ENCODE measurements at places on chromosomes 2 and 18.
A peak's percentile ranks its signal among the peaks of the same experiment; 100 is the strongest.

DNA sequence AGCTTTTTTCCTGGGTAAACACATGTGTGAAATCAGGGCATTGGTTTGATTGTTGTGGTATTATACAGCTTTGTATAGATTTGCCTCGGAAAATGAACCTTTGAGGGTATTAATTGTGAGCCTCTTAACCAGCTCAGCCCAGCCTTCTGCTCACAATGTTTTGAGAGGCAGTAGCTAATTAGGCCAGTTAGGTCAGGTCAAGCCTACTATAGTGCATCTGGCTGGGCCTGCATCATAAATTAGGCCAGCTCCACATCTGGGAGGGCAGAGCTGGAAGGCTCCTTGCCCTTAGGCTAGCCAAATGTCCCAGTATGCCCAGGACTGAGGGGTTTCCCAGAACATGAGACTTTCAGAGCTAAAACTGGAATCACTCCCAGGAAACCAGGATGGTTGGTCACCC lies 43.0 kb downstream of the LRATD1 start:
- no peak for DNase-seq

DNA sequence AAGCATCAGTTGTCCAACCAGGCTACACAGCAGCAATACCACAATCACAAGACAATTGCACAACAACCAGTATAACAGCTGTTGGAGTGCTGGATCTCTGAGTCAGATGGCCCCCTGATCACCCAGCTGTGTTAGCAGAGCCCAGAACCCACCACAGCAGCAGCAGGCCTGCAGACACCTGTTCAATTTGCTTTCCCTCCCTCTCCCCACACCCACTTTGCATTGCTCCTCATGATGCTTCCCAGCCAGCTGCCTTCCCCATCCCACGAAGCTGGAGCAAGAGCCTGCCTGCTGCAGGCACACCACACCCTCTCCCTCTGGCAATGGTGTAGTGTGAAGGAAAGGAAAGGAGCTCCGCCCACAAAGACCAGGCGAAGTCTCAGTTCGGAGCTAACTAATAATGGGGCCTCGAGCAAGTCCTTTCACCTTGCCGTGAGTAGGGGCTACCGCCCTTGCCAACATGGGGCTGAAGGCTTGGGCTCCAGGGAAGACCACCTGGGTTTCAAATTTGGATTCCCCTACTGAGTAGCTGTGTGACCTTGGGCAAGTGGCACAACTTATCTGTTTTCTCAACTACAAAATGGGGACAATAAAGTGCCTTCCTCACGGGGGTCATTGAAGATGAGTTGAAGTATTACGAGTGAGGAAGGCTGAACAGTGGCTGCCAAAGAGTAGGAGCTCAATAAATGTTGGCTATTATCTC lies 19.4 kb upstream of the ZBTB7C start:
- DNase-seq = no peak

GRCh38 chr18:46468426-46469180 lies 188.4 kb downstream of the LOXHD1 start:
- DNase-seq = peak; percentile 88

DNA sequence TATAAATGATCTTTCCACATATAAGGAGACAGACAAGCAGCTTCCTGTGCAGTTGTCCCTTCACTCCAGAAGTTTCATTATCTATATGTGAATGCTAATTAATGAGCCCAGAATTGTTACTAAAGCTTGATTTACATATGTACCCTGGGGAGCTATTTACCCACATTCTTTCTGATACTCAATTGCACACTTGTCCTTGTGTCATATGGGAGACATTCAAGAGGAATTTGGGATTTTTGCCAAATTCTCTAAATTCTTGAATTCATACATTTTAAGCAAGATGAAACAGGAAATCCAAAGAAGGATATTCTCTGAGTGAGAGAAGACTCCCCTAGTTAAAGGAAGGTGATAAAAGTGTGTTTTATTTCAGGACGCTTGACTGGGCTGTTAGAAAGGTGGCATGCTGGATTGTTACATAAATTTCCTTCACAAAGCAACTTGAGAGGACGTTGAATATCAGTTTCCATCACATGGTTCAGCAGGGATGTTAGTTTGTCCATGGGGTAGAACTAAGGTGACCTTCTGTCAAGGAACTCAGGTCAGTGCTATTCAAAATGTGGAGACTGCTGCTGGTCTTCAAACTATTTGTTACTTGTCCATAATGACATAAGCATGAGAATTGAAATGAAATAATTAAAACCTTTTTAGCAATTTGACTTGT lies 368.2 kb downstream of the IRS1 start:
- no peak for DNase-seq

GRCh38 chr2:232236200-232236599 lies 142.4 kb upstream of the ALPP start:
- DNase-seq = peak; percentile 2

DNA sequence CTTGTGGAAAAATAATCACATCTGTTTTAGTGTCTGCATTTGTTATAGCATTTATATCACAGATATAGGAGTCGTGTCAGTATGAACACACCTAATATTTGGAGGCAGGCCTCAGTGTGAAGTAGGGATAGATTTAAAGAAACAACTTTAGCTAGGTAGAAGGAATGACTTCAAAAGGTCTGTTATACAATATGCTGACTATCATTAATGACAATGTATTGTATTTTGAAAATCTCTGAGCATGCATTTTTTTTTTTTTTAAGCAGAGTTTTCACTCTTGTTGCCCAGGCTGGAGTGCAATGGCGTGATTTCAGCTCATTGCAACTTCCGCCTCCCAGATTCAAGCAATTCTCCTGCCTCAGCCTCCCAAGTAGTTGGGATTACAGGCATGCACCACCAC lies 248.3 kb downstream of the EN1 start:
- no peak for DNase-seq

GRCh38 chr2:160918906-160919503 lies 241.2 kb upstream of the TANK start:
- peak; percentile 7 for DNase-seq

DNA sequence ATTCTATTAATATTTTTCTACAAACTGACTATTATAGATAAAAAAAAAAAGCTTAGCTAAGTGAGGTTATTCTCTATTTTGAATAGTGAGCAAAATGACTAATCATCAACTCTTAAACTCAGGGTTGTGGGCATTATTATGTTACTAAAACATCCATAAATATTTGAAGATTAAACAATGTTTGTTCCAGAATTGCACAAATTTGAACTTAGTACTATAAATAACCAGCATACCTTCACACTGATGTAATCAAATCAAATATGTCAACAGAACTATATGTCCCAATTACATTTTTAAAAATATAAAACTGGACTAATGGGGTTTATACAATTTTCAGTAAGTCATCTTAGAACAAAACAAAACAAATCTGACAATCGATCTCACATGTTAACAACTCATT lies 800.9 kb downstream of the LRP1B start:
- DNase-seq = no peak

- no peak for DNase-seq
Measured at GRCh38 chr2:98241592-98241991, 104.7 kb upstream of the CNGA3 start.

DNA sequence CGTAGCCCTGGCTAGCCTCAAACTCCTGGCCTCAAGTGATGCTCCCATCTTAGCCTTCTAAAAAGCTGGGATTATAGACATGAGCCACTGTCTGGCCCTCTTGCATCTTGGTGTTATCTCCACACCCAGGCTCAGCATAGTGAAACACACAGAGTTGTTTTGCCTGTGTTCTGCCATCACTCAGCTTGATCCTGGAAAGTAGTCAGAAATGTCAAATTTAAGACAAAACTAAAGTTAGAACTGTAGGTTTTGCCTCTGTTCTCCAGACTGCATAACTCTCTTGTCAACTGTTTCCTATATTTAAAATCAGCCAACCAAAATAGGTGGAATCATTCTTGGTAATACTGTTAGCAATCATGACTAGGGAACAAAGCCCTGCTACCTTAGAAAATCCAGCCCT lies 72.1 kb upstream of the GULP1 start:
- no peak for DNase-seq

- DNase-seq = no peak
Measured at GRCh38 chr18:34808389-34808788, 98.3 kb downstream of the DTNA start.

DNA sequence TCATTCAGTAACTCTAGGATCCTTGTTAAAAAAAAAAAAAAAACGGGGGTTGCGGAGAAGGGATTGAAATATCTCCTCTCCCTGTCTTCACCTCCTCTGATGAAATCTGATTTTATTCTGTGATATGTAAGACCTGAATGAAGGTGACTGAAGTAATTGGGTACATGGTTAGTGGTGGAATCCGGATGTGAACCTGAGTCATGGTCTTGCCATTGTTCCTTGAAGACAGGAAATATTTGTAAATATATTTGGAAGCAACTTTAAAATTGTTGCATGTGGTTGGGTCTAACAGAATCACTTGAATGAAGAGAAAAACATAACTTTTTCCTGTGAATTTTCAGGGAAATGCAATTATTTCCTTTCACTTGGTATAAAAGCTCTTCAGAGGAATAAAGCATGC lies 3.0 kb upstream of the IL1A start:
- no peak for DNase-seq

DNA sequence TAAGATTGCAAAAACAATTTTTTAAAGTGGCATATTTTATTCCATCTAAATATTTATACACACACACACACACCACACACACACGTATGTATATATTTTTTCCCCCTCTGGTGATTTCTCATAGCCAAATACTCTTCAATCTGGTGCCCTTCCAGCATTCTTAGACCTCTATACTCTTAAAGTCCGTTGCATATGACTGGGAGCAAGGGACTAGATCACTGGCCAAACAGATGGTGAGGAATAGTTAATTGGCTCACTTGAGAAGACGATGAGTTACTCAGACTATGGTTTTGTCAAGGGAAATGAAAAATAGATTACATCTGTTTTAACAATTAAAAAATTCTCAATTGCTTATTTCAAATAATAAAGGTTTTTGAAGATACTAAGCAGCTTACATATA lies 512.5 kb upstream of the LRRTM4 start:
- DNase-seq = no peak

DNA sequence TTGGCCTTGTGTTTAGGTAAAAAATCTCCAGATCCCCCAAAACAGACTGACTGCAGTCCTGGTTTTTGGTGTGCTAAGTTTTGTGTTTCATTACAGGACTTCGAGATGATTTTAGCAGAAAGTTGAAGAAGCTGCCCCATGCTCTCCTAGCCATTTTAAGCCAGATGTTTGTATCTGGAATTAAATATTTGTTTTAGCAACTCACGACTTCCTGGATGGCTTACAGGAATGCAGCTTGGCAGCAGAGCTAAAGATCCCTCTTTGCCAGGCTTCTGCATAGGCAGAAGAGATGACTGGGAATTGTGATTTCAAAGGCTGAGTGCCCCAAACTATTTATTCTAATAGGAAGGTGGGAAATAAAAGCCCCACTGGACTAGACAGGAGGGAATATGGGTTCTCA lies 31.1 kb downstream of the ONECUT2 start:
- peak; percentile 23 for DNase-seq

GRCh38 chr2:224690868-224691267 lies 25.3 kb downstream of the CCDC195 start:
- no peak for DNase-seq

DNA sequence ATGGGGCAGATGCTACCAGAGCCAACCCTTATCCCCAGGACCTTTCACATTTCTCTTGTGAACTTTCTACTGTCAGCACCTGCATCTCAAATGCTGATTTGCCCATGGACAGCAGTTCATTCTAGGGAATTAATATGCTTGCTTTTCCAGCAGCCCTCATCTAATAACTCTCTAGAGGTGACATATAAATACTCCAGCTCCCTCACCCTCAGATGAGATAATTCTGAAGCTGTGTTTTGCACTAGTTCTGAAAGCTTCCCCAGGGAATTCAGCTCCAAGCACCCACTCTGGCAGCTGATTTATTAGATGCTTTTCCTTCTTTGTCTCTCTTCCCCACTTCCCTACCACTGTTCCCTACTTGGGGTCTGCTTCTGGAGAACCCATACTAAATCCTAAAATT lies 62.1 kb downstream of the PLCL1 start:
- no peak for DNase-seq

GRCh38 chr18:79554321-79554720 lies 125.3 kb upstream of the CTDP1 start:
- DNase-seq = no peak

DNA sequence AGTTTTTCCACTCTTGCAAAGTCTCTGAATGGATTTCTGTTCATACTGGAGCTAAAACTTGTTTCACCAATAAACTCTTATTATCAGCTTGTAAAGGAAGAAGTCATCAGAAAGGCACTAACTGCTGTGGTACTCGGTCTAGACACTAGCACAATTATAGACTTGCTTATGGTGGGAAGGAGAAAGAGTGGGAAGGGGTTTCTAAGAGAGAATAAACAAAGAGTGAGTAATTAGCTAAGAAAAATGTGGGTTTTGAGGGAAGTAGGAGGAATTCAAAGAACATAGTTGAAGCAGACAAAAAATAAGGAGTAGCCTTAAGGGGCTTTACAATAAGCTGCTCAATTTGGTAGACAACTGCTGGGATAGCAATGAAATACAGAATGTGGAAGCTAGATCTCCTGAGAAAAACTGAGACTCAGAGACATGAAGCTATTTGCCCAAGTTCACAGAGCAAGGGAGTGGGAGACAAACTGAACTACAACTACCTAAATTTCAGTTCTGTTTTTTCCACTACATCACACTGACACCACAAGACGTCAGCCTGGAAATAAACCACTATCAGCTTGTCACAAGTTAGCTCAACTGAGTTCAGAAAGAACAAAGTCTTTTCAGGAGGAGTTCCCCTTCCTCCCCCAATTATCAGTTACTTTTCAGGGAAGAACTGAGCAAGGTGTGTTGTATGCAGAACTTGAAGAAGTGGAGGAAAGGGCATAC lies 59.7 kb downstream of the MAP4K3 start:
- DNase-seq = no peak

DNA sequence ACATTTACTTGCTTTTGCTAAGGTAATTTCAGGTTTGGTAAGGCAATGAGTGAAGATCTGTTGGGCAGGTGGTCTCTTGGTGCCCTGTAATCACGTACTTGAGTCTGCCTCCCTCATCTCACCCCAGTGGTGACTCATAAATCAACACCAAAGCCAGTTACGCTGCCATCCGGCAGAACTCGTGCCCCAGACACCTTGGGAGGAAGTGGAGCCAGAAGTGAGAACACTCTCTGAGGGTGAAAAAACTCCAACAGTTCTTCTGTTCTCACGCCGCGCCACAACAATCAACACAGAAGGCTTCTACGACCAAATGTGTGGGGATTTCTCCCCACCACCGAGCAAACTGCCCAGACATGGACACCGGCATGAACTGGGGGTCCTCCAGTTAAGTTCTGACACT lies 206.2 kb downstream of the ARL4C start:
- DNase-seq = no peak

- no peak for DNase-seq
Measured at GRCh38 chr2:9832586-9832985, 10.7 kb upstream of the TAF1B start.

Data from T47D (cell line).